Esophagus muscularis mucosa (tissue), 4 donors: ENCODE measurements at places on chromosomes 6 and 20. TPM values are rescaled to one million over a fixed set of nuclear protein-coding genes. Genes with fewer than 3 reads are reported as not detected.

- DNase-seq: no peak
These were observed 38.5 kb upstream of the AHI1 start for GRCh38 chr6:135535989-135536414.

GRCh38 chr20:8194721-8195120, 62.7 kb downstream of the PLCB1 start:
- DNase-seq: no peak

GRCh38 chr6:75746221-75746620, 2.8 kb upstream of the MYO6 start:
- no peak for DNase-seq

DNA sequence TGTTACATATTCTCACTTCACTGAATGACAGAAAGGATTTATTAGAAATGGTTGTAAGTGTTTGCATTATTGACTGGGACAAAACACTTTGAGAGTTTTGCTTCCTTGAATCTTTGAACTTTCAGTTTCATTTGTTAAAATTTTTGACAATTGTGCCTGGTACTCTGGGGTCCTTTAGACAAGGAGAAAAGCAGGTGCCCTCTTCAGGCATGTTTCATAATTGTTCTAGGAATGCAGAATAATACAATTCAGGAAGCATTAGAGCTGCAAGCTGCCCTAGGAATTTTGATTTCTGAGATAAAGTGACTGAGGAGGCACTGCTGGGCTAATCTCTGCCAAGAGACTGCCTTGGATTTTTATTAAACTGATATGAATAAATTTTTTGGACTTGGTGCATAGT, 49.7 kb downstream of the TOP1 start:
- DNase-seq: no peak

GRCh38 chr6:117451671-117452070, 25.9 kb upstream of the ROS1 start:
- no peak for DNase-seq

GRCh38 chr20:59062081-59062480, 19.5 kb upstream of the PRELID3B start:
- DNase-seq: no peak

GRCh38 chr20:41608606-41609005, 9.6 kb downstream of the CHD6 start:
- DNase-seq: no peak

DNA sequence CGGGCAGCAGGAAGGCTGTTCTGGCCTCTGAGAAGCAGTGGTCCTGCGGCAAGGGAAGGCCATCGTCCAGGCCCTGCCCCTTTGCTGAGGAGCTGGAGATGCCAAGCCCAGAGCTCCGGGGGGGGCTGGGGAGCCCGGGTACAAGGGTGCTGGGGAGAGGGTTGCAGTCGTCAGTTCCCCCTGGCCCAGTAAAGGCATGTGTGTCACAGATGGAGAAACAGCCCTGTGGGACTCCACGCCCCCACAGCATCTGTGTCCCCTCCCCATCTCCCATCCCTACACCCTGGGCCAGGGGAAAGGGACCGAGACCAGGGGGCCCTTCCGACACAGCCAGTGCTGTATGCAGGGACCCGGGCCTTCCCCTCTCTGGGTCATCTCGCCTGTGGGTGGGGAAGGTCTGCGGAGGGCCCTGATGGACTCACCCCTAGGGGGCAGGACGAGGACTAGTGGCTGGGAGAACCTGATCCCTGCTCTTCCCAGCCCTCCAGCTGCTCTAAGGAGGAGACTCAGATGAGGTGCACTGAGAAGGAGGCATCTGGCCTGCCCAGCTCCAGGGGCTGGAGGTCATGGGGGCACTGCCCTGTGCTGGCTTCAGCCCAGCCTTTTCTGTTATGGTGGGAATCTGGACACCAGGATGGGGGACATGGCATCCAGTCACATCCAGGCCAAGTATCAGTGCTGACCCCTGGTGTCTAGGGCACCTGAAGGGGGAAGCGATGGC, 609 bp downstream of the MYL9 start:
- DNase-seq: no peak

- DNase-seq: no peak
These were observed 69.8 kb downstream of the SNAP25 start for GRCh38 chr20:10288421-10288820.

GRCh38 chr6:137751768-137752560, 115.1 kb upstream of the TNFAIP3 start:
- DNase-seq: no peak

DNA sequence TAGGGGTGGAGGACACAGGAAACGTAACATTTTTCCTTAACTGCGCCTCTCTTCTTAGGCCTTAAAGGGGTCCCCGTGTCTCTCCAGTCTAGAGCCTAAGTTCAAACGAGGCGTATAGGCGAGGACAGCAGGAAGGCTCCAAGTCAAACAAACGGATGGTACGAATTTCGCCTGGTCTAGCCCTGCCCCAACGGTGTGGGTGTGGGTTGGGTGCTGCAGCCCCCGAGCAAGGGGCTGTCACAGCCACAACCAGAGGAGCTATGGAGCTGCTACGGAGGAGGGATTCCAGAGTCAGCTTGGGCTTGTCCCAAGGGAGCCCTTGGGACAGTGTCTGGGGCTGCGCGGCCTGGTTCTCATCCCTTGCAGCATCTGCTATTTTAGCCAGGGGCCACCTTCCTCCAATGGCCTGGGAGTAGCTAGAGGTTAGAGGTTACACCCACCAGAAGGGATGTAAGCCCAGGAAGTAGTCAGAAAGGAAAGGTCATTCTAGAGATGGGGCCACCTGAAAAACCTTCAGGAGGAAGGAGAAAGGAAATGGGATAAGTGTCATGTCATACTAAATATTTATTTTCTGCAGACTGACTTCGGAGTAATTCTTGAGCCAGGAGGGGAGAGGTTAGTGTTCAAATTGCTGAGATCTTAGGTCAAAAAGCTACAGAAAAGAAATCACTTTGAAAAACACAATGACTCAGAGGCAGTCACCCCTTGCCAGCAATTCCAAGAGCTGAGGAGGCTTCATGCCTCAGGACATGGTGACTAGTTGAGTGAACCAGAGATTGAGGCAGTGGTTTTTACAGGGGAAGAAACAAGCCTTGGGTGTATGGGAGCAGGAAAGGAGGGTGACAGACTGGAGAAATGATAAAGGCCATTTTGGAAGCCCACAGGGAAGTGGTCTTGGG, 21.7 kb downstream of the VPS52 start:
- no peak for DNase-seq

GRCh38 chr6:15441215-15441868, 195.5 kb downstream of the JARID2 start:
- no peak for DNase-seq

DNA sequence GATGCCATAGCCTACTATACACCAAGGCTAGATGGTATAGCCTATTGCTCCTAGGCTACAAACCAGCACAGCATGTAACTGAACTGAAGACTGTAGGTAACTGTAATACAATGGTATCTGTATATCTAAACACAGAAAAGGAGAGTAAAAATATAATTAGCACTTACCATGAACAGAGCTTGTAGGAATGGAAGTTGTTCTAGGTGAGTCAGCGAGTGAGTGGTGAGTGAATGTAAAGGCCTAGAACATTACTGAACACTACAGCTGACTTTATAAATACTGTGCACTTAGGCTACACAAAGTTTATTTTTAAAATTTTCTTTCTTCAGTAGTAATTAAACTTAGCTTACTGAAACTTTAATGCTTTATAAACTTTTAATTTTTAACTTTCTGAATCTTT, 129.5 kb downstream of the BTBD9 start:
- no peak for DNase-seq

GRCh38 chr6:48169635-48170034, 58.6 kb upstream of the PTCHD4 start:
- no peak for DNase-seq

DNA sequence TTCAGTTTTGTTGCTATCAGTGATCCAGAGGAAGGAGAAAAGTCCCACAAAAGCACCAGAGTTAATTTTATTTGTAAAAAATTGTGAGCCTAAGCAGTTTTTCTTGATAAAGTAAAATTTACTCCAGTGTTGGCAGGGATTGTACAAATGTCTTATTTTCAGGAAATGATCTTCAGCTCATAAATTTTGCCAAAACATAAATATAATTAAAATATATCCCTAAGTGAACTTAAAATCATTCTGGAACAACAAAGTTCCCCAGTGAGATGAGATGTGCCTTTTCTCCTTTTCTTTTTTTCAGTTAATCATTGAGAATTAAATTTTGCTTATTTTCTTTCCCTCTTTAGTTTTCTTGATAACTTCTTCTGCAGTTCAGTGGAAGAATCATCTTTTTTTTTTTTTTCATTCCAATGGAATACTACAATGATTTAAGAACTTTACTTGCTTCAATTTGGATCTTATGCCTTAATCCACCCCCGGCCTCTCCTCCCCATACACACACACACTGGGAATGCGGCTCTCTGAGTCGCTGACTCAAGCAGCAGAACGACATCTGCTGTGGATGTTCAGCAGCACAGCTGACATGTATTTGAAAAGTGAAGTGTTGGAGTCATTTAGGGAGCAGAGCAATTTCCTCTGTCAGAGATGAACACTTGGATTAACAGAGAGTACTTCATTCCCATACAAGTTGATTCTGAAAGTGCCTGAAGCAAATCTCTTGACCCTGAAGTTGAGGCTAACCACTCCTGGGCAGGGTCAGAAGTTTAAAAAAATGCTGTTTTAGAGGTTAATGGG, 27.7 kb upstream of the LAMA4 start:
- DNase-seq: no peak

DNA sequence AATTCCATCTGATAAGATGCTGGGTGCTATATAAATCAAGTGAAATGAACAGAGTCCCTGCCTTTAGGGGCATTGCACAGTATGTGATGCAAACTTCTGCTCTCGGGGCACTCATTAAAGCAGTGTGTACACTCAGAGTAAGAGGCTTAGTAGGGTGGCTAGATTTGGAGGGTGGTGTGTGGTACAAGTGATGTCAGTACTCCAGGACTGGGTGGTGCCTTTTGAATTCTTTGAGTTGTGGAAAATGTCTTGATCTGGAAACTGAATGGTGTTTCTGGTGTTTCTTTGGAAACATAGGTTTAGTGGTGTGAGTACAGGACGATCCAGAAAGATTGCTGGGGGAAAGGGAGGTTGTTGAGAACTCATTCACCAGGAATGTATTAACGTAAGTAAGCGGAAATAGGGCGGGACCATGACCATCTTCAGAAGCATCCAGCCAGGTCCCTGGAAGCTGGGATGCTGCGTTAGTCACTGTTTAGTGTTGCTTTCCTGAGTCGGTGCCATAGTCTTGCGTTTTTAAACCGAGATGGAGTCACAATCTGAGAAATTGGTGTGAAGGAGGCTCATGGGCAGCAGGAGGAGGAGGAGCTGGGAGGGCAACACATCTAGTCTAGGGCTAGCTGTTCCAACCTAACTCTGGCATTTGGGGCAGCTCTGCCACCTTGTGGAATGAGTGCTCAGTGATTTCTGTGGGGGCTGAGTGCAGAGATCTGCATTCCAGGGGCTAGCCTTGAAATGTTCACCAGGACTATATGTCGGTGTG, 70.3 kb downstream of the SCAND1 start:
- no peak for DNase-seq

DNA sequence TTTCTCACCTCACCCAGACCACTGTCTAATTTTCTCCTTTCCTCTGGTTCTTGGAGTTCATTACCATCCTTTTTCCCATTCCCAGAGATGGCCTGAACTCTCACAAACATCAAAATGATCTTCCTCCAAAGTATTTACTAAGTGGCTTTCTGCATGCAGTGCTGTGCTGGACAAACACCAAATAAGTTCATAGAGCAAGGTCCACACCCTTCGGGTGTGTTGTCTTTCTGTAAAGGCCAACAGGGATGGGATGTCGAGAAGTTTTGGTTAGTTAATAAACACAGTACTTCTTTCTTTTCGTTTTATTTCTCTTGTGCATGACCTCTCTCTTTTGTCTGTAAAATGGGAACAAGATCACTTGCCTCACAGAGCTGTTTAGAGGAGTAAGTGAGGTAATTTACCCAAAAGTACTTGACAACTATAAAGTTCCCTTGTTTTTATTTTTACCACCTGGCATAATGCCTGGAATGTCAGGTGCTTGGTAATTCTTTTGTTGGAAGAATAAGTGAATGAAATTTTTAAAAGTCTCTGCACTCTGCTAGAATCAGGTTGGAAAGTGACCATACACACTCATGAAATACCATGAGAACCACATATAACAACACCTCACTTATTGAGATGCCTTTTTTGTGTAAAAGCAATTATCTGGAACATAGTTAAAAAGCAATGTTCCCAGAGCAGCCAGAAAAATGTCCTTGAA, 22.8 kb upstream of the CCN6 start:
- no peak for DNase-seq

DNA sequence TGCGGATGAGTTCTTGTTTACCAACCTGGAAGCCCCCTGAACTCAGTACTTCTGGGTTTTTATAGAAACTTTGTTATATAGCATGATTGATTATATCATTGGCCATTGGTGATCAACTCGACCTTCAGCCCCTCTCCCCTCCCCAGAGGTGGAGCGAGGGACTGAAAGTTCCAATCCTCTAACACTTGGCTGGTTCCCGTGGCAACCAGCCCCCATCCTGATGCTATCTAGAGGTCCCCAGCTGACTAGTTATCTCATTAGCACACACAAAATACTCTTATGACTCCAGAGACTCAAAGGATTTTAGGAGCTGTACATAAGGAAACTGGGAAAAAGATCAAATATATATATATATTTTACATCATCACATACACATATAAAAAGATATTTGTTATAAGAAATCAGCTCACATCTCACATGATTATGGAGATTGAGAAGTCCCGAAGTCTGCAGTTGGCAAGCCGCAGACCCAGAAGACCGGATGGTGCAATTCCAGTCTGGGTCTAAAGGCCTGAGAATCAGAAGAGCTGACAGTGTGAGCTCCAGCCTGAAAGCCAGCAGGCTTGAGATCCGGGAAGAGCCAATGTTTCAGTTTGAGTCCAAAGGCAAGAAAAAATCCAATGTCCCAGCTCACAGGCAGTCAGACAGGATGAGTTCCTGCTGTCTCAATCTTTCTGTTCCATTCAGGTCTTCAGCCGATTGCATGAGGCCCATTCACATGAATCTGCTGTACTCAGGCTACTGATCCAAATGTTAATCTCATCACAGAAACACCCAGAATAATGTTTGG, 179.3 kb upstream of the DTNBP1 start:
- DNase-seq: no peak

Gene ARFGEF3
- total RNA-seq: 3.3 TPM

Gene KCNK16
- total RNA-seq: not detected

Gene PHIP
- total RNA-seq: 20.1 TPM

Gene PSORS1C2
- total RNA-seq: not detected

Gene COL11A2
- total RNA-seq: not detected

Gene OPRL1
- total RNA-seq: 1.4 TPM

Gene GDAP1L1
- total RNA-seq: not detected

Gene GNAS-AS1
- total RNA-seq: 0.13 TPM

Gene PBOV1
- not detected for total RNA-seq

Gene IPCEF1
- total RNA-seq: 1.6 TPM
